ENCODE measurements at places on chromosomes 1 and 21.

DNA sequence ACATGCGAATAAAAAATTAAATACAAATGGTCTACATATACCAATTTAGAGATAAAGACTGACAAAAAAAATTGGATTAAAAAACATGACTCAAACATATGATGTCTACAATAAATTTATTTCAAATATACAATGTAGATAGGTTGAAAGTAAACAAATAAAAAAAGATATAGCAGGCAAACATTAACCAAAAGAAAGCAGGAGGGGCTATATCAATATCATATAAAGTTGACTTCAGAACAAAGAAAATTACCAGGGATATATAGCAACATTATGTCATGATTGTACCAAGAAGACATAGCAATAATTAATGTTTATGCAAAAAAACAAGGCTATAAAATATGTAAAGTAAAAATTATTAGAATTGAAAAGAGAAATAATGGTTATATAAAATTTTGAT lies 49.9 kb upstream of the INSL5 start:
- no peak for DNase-seq

- DNase-seq = no peak
Observed at GRCh38 chr1:30892671-30893073, 15.9 kb downstream of the SDC3 start.

- DNase-seq = no peak
Observed at GRCh38 chr1:79815115-79815514, 808.6 kb upstream of the ADGRL4 start.

- no peak for DNase-seq
Observed at GRCh38 chr1:228094432-228095016, 8.6 kb downstream of the C1orf35 start.

DNA sequence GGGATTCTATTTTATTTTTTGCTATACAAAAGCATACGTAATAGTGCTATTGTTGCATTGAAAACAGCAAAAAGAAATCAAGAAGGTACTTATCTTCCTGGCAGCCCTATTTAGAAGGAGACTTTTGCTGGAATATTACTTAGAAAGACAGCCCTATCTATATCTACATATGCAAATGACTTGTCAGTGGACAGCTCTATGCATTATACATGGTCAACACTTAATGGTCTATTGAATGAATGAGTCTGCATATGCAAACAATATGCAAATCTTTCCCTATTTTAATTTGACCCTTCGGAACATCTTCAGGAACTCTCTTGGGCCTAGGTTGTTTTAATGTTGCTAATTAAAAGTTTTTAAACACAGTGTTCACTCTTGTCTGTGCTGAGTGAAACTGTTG lies 110.8 kb downstream of the PLXNA2 start:
- DNase-seq = no peak

DNA sequence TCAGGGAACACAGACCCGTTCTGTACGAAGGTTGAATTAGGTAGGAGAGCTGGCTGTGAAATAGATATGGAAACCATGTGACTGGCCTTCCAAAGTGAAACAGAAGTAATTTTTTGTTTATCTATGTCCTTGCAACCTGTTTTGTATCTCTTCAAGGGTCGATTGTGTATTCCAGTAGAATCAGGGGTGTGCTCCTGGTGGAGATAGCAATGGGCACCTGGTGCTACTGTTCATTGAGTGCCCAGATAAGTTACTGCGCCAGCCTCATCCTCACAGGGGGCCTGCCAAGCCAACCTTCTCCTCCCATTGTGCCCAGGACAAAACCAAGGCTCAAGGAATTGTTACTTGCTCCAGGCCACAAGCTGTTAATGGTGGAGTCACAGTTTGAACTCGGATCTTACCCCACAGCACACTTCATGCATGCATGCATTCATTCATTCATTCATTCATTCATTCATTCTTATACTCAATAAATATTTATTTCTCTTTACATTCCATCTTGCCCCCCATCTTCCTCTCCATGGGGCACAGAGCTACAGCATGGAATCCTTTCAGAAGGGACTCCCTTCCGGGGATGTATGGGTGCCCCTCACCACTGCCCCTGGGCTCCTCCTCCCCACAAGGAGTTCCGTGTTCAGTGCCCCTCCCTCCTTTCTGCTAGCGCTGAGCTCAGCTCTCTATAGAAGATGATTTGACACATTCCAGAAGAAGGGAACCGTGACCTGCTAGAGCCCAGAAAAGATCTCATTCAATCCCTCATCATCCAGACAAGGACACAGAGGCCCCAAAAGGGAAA lies 24.0 kb downstream of the ADORA1 start:
- no peak for DNase-seq

DNA sequence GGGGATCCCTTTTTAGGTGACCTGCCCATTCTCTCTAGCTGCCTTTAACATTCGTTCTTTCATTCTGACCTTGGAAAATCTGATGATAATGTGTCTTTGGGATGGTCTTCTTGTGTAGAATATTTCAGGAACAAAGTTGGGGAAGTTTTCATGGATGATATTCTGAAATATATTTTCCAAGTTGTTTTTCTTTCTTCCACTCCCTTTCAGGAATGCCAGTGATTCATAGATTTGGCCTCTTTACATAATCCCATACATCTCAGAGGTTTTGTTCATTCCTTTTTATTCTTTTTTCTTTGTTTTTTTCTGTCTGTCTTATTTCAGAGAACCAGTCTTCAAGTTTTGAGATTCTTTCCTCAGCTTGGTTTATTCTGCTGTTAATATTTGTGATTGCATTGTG lies 13.9 kb upstream of the SCMH1 start:
- DNase-seq = peak; percentile 52

GRCh38 chr1:168163670-168164069 lies 15.1 kb upstream of the TIPRL start:
- no peak for DNase-seq

DNA sequence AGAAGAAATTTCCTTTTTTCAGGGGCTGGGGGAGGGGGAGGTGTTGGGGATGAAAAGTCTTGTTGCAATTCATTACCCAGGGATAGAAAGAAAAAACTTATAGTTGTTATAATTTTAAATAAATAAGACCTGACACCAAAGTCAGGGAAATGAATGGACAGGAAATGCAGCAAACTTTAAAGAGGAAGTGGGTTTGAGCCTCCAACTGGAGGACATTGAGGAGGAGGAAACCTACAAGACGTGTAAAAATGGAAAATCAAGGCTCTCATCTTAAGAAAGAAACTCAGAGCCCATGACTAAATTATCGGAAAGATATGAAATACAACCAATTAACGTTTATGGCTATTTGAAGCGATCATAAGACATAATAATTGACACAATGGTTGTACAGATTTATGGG lies 54.4 kb downstream of the NIBAN1 start:
- DNase-seq = no peak

Measured in fibroblast of lung (primary cell).